CD8-positive, alpha-beta T cell (primary cell): ENCODE measurements at places on chromosomes 5 and 9.
A peak's percentile ranks its signal among the peaks of the same experiment; 100 is the strongest.

DNA sequence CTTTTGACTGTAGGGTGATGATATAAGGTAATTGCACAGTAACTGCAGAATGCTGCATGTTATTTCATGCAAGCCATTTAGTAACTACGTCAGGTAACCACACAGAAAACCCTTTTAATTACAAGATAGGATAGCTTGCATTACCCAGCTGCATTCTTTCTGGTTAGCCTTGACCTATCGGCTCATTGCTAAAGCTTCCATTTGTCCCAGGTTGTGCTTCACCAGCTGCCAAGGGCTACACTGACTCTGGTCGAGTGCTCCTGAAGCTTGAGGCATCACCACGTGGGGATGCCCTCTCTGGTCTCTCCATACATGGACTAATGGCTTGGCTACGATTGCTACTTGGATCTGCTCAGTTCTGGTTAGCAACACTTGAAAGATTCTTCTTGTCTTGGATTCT is 81.1 kb upstream of the SLC12A2 start:
- no peak for DNase-seq

DNA sequence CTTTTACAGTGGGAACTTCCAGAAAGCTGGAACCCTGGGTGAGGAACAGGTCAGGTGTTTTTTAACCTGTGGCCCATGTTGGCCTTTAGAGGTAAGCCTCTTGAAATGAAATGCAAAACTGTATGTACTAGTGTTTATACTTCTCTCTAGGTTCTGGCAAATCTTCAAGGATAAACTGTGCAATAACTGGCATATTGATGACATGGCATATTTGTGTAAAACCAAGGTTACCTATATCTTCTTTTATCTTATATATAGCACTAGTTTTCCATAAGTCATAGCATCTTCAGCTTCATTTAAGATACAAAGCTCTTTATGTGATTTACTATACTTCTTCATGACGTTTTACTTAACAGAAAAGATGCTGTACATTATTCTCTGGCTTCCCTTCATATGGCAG is 7.4 kb upstream of the IARS1 start:
- DNase-seq = no peak

DNA sequence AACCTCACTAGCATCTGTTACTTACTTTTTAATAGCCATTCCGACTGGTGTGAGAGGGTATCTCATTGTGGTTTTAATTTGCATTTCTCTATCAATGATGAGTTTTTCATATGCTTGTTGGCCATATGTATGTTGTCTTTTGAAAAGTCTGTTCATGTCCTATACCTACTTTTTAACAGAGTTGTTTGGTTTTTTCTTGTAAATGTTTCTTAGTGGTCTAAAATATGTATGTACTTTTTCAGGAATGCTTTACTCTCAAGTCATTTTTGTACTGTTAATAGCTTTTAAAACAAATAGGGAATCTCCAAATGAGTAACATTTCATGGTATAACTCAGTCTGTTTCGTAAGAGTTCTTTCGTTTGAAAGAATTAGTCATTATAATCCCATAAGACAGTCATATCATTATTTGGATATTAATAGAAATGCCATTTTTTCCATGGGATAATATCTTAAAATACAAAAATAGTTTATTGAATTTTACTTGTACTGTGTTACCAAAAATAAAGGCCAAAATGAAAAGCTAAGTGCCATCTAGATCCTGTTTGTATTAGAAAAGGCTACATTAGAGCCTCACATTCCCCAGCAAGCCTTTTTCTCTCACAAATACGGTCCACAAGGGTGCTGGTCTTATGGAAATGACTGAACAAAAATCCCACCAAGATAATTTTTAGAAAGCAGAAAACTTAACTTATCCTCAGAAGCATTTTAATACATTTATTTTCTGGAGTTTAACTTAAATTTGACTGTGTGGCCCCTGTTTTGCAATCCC is 247.7 kb downstream of the PJA2 start:
- no peak for DNase-seq

DNA sequence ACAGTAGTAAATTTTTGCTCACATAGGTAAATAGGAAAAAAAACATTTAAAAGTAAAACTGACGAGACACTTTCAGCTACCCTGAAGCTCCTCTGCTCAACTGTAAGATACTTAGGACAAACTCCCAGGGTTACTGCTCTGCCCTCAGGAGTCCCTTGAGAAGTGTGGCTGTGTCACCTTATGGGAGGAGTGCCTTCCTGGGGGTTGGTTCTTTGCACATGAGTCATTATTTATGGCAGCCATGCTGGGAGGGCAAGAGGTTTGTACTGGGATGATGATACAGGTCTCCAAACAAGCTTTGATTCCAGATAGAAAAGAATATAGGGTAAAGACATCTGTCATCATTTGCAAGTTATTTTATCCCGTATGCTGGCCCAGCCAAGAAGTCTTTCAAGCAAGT is 45.9 kb downstream of the TTC1 start:
- no peak for DNase-seq

DNA sequence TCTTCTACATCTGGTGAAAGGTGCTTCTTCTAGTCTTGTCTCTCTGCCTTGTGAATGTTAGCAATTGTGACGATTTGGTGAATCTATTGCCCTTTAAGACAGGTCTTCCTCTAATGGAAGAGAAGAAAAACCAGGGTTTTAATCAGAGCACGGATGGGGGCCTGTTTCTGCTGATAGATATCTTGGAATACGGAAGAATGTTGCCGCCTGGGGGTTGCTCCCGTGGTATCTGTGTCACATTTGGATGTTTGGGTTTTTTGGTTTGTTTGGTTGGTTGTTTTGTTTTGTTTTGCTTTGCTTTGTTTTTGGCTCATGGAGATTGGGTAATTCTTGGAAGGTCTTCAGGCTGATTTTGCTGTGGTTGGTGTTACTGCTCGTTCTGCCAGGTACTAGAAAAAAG is 9.7 kb upstream of the SLC1A3 start:
- DNase-seq = no peak

DNA sequence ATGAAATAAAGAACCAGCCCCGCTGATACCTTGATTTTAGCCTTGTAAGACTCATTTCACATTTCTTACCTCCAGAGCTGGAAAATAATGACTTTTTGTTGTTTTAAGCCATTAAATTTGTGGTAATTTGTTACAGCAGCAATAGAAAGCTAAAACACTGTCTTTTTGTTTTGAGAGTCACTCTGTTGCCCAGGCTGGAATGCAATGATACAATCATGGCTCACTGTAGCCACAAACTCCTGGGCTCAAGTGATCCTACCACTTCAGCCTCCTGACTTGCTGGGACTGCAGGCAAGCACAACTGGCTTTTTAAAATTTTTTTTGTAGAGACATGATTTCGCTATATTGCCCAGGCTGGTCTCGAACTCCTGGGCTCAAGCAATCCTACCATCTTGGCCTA is 34.7 kb upstream of the MYO10 start:
- no peak for DNase-seq

DNA sequence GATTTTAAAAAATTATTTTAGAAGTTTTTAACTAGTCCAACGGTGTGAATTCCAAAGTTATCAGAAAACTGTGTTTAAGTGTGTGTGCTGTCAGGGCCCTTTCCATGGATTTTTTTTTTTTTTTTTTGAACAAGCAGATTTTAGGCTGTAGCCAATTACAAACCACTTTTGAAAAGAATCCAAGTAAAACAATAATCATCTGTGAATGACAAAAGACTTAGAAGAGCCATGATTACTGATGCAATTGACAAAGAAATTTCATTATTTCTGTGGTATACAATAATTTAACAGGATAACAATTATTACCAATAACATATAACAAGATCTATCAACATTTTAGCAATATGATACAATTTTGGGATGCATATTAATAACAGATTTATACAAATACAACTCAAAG is 16.2 kb upstream of the PAIP1 start:
- no peak for DNase-seq

GRCh38 chr5:137091472-137091871 is 407.7 kb downstream of the SPOCK1 start:
- DNase-seq = no peak

GRCh38 chr5:179270581-179271427 is 74.5 kb downstream of the ADAMTS2 start:
- no peak for DNase-seq

DNA sequence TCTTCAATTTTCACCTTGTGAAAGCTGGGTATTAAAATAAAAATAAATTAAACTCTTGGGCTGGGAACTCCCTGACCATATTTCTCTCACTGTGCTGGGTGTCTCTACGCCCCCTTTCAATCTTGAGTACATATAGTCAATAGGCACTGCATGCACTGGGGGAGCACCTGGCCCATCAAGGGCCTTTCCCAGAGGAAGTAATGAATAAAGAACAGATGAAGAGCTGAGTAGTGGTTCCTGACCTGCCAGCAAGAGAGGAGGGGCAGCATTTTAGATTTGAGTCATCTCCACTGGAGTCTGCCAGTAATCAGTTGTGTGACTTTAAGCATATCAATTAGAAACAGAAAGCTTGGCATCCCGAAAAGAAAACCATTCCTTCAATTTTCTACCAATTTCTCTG is 6.2 kb downstream of the MAPKAP1 start:
- no peak for DNase-seq

GRCh38 chr5:124102486-124102885 is 590.5 kb downstream of the CSNK1G3 start:
- DNase-seq = no peak

GRCh38 chr9:78030553-78031443 is 813 bp downstream of the GNAQ start:
- peak; percentile 76 for DNase-seq

- DNase-seq = no peak
Observed at GRCh38 chr9:125847735-125848134, 100.6 kb downstream of the PBX3 start.

DNA sequence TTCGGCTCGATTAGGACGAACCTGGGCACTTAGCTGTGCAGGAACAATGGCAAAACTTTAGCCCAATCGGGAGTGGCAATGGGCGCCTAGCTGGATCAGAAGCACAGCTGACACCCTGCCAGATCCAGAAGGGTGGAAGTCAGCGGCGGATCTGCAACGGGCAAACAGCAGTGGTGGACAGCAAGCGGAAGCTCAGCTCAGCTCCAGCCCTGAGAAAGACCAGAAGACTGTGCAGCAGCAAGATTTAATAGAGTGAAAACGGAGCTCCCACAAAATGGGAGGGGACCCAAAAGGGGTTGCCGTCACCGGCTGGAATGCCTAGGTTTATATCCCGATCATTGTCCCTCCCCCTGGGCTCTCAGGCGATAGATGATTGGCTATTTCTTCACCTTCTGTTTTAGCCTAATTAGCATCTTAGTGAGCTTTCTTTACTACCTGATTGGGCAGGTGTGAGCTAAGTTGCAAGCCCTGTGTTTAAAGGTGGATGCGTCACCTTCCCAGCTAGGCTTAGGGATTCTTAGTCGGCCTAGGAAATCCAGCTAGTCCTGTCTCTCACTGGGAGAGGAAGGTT is 1237.9 kb downstream of the CDH12 start:
- DNase-seq = no peak

GRCh38 chr9:98530806-98531386 is 177.8 kb downstream of the GABBR2 start:
- no peak for DNase-seq

DNA sequence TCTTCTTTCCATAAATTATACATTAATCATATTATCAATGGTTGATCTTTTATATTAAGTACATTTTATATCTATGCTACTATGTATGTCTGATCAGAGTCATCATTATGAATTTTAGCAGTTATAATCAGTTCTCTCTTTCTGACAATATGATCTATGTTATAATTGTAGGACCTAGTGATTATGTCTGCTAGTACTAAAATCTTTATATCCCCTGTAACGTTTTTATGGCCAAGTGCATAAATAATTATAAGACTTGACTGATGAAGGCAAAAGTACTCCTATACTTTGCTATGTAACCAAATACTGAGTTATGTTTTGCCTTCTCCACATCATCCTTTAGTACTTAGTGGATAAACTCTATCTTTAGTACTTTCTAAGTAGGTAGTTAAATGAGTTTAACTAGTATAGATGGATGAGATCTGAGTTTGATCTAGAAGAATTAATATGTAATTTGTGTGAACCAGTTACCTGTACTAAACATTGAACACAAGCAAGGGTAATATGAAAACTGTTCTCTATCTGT is 75.4 kb downstream of the SLF1 start:
- no peak for DNase-seq

DNA sequence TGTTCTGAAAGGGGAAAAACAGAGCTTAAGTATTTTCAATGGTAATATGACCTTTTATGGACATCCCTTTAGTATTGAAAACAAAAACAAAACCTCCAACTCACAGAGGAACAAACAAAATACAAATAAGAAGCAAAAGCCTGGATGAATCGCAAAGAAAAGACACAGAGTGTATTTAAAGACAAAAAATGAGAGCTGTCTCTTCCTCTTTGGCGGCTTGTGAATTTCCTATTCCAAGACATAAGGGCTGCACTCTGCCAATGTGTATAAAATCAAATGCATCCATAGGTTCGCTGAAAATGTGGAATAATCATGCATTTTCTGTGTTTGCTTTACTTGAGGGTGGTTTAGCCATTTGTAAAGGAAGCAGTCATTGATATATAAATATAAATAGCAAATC is 739.3 kb upstream of the ZNF608 start:
- DNase-seq = no peak

DNA sequence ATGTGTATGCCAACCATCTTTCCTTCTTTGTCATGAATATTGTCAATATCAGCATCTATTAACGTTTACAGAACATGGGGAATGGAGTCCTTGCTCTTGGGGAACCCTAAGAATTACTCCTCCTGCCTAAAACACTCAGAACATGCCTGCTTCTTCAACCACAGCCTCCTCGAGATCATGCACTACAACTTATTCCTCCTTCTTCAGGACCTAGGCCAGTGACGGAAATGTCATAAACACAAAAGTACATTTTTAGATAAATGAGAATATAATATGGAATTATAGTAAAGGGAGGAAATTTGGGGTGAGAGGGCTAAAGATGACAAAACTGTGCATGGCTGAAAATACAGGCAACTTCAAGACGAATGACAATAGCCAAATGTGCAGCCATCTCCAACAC is 3.1 kb upstream of the IFNK start:
- no peak for DNase-seq

DNA sequence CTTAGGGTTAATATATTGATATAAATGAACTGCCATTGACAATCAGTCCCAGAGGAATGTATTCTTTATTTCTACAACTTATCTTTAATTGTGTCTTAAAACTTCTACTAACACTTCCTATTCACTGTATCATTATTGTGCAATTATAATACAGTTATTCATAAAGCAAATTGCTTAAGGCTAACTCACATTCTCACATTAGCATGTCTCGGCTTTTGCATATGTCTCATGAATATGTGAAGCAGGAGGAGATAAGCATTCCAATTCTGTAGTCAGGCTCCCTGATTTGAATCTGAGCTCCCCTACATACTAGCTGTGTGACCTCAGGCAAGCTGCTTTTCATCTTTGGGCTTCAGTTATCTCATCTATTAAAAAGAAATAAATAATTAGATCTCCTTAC is 45.4 kb downstream of the PLGRKT start:
- DNase-seq = no peak

- no peak for DNase-seq
Observed at GRCh38 chr5:147036691-147037245, 158.2 kb upstream of the PPP2R2B start.

GRCh38 chr5:64685866-64686265 is 4.4 kb upstream of the SHISAL2B start:
- DNase-seq = no peak

DNA sequence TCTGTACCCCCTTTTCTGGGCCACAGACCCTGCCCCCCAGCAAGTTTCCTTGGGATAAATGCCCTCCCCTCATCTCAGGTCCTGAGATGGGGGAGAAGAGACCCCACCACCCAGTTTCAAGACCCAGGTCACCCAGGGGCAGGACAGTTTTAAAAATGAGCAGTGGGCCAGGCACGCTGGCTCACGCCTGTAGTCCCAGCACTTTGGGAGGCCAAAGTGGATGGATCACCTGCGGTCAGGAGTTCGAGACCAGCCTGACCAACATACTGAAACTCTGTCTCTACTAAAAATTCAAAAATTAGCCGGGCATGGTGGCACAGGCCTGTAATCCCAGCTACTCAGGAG is 6.1 kb downstream of the PTGES2 start:
- DNase-seq = no peak
